Nasal cavity respiratory epithelium epithelial cell of viscerocranial mucosa (primary cell): ENCODE measurements at places on chromosomes 5 and 9. TPM values are rescaled to one million over a fixed set of nuclear protein-coding genes. Genes with fewer than 3 reads are reported as not detected.

SLC12A7 gene
- total RNA-seq, result 3.1 and 39.3 TPM in 2 replicates

KCNIP1 gene
- not detected in 2 replicates for total RNA-seq

PLAC8L1 gene
- 0.14 TPM in 1 of 2 replicates, not detected in the other for total RNA-seq

QRFP gene
- not detected in 2 replicates for total RNA-seq

SPATA31C1 gene
- not detected in 2 replicates for total RNA-seq

PPP3R2 gene
- total RNA-seq, result not detected in 2 replicates

PCDHGA11 gene
- total RNA-seq, result 2.1 and 5.3 TPM in 2 replicates

SPAAR gene
- total RNA-seq, result 0.07 TPM in 1 of 2 replicates, not detected in the other

MZB1 gene
- total RNA-seq, result 0.07 and 0.34 TPM in 2 replicates

C9orf50 gene
- not detected in 2 replicates for total RNA-seq

IL7R gene
- under 0.01 and 0.50 TPM in 2 replicates for total RNA-seq

ZNF483 gene
- 0.78 and 1.4 TPM in 2 replicates for total RNA-seq
